ENCODE measurements at places on chromosomes 13 and 19. TPM values are rescaled to one million over a fixed set of nuclear protein-coding genes. Genes with fewer than 3 reads are reported as not detected.

The FFAR1 gene
- not detected for total RNA-seq

The KLF1 gene
- total RNA-seq = not detected

The SACS gene
- 30.6 TPM for total RNA-seq

The ZNF320 gene
- total RNA-seq = 10.8 TPM

The LGALS14 gene
- total RNA-seq = not detected

The PGLYRP1 gene
- not detected for total RNA-seq

The NOVA2 gene
- not detected for total RNA-seq

The PSG2 gene
- total RNA-seq = 0.29 TPM

The F2RL3 gene
- total RNA-seq = not detected

The SLC25A42 gene
- total RNA-seq = 11.5 TPM

The ITGBL1 gene
- 76.6 TPM for total RNA-seq

The SPACA6 gene
- total RNA-seq = 21.4 TPM

The STX10 gene
- total RNA-seq = 97.2 TPM

The SIGLEC9 gene
- 1.1 TPM for total RNA-seq

The SPACA4 gene
- not detected for total RNA-seq
